KG1 (cell line): ENCODE measurements at places on chromosomes 13 and 19.
A peak's percentile ranks its signal among the peaks of the same experiment; 100 is the strongest.

- peak; percentile 30 for DNase-seq
Observed at GRCh38 chr13:39616087-39616694, 13.2 kb upstream of the LHFPL6 start.

GRCh38 chr13:71759651-71760511 is 107.1 kb downstream of the DACH1 start:
- DNase-seq: no peak

- no peak for DNase-seq
Observed at GRCh38 chr13:101988140-101988539, 413.7 kb downstream of the FGF14 start.

GRCh38 chr13:90640976-90641375 is 706.5 kb upstream of the MIR17HG start:
- DNase-seq: no peak

DNA sequence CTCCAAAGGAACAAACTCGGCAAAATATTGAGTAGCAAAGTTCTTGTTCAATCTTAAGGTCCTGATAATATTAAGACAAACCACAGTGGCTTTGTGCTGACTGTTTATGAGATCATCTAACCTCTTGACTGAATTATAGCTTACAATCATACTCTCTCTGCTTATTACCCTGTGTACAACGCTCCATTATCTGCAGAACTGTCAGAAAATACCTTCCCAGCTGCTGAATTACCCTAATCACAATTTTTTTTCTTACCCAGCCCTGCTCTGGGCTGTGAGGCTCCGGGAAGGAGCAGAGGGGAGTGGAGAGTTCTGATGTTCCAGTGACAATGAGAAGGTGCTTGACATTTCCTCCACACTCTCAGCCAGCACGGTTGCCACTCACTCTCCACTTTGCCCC is 64.8 kb downstream of the DCT start:
- DNase-seq: no peak

- no peak for DNase-seq
Observed at GRCh38 chr19:49472936-49473335, 1.1 kb upstream of the FLT3LG start.

GRCh38 chr19:8611391-8611876 is 919 bp upstream of the ADAMTS10 start:
- DNase-seq: no peak

GRCh38 chr19:3057275-3057714 is 5.0 kb downstream of the TLE5 start:
- DNase-seq: no peak

GRCh38 chr19:46886546-46887239 is 25.9 kb downstream of the ARHGAP35 start:
- no peak for DNase-seq

DNA sequence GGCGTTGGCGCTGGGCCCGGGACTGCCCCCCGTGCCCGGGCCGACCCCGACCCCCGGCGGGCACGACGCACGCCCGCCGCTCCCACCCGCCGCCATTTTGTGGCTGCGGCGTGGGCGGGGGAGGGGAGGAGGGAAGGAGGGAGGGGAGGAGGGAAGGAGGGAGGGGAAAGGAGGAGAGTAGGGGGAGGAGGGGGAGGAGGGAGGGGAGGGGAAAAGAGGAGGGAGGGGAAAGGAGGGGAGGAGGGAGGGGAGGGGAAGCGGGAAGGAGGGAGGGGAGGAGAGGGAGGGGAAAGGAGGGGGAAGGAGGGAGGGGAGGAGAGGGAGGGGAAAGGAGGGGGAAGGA is at the start of gene BTBD2:
BTBD2 (minus strand) TSS at position 107 of the 343 bp plus-strand sequence; CDS start at position 96, 11 bp downstream.
- DNase-seq: peak; percentile 5

GRCh38 chr13:44840131-44840530 is 149.1 kb downstream of the NUFIP1 start:
- no peak for DNase-seq

DNA sequence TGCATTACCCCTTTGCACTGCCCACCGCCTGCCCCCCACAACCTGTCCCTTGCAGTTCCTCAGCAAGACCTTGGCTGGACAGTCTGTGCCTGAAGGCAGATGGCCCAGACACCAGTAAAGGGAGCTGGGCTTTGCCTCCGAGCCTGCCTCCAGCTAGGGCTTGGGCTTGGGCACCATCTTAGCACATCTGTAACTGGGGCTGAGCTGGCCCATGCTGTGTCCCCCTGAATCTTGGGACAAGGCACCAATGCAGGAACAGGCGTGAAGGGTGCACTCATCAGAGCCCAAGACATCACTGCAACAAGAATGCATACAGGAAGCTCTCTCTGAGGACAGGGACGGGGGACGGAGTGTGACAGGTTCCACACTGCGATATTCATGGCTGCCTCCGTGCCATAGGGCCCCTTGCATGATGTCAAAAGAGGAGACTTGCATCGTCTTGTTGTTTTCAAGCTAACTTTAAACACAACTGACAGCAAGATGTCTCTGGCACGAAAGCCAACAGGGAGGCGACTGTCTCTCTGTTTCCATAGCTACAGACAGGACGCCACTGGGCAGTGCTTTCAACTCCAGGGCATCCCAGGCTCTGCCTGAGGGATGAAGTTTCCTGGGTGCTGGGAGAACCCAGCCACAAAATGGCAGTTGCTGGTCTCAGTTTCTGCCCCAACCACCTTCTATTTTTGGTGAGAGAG is 8.7 kb upstream of the CHST8 start:
- DNase-seq: no peak

- no peak for DNase-seq
Observed at GRCh38 chr19:13955662-13956364, 3.5 kb downstream of the DCAF15 start.

- no peak for DNase-seq
Observed at GRCh38 chr19:51716925-51717324, 6.9 kb downstream of the HAS1 start.

- DNase-seq: no peak
Observed at GRCh38 chr13:27617881-27618321, 2.4 kb downstream of the LNX2 start.

DNA sequence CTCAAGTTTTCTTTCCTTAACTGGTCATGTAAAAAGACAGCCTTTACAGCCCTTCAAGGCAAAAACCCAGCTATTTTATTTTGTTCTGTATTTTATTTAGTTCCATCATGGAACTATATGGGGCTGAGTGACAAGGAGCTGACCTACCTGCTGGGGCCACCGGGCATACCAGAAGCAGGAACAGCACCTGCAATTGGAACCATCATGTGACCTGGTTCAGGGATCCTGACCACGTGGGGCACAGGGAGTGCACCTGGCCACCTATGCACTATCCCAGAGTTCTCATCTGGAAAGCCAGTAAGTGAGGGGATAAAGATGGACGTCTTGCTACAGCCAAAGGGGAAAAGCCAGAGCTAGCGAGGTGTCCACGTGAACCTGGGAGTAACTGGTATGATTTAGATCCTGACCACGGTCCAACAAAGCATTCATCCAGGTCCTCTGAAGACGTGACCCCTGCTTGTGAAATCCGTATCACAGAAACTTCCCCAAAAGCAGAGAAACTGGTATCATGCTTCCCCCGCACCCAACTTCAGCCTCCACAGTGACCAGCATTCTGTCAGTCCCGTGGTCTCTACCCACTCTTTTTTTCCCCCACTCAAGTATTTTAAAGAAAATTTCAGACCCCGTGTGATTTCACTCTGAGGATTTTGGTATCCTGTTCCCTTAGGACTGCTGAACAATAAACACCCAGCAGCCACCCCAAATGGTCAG is 40.5 kb upstream of the SLC15A1 start:
- no peak for DNase-seq

- no peak for DNase-seq
Observed at GRCh38 chr13:45602183-45603170, 13.1 kb downstream of the ERICH6B start.

DNA sequence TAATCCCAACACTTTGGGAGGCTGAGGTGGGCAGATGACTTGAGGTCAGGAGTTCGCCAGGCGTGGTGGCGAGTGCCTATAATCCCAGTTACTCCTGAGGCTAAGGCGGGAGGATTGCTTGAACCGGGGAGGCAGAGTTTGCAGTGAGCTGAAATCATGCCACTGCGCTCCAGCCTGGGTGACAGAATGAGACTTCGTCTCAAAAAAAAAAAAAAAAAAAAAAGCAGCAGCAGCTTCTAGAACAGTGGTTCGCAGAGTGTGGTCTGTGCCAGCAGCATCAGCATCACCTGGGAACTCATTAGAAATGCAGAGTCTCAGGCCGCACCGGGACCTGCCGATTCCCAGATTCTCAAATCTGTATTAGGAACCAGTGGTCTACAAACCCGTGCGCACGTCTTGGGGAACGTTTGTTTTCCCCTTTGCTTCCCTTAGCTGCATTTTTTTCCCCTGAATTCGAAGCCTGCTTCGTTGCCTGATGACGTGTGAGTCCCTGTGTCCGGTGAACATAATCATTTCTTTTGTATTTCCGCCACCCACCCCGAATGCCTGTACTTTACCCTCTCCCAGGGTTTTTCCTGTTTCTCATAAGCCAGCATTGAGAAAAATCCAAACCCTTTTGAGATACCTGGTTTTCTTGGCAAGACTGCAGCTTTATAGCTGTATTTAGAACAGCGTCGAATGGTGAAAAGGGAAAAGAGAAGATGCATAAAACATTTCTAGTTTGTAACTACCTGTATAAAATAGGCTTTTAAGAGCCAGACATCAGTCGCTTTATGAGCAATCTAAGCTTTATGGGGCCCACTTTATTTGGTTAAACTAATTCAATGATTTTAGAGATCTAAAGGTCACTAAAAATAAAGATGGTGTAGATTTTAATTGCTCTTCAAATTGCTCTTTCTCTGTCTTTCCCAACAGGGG is 49.8 kb downstream of the BICRA start:
- DNase-seq: no peak

GRCh38 chr13:56586976-56587375 is 553.7 kb upstream of the PRR20A start:
- DNase-seq: no peak

DNA sequence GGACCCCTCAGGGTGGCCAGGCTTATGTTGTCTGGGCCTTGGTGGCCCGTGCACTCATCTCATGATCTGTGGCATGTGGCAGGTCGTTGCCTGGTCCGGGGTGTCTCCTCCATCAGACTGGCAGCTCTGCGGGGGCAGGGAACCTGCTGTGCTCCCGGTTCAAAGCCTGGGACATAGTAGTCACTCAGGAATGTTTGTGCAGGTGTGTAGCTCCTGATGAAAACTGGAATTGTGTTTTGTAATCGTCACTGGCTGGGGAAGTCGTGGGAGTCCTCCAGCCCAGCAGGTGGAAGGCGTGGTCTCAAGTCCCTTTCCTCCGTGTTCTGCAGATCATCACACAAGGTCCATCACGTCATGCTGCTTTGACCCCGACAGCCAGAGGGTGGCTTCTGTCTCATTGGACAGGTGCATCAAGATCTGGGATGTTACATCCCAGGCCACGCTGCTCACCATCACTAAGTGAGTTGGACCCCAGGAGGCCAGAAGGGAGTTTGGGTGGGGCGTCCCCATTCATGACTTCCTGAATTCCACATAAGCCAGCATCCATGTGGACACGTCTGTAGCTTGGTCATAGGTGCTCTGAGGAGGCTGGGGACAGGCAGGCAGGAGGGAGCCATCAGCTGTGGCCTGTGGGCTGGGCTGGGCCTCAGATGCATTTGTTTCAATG is 19.1 kb downstream of the WDR88 start:
- DNase-seq: no peak

DNA sequence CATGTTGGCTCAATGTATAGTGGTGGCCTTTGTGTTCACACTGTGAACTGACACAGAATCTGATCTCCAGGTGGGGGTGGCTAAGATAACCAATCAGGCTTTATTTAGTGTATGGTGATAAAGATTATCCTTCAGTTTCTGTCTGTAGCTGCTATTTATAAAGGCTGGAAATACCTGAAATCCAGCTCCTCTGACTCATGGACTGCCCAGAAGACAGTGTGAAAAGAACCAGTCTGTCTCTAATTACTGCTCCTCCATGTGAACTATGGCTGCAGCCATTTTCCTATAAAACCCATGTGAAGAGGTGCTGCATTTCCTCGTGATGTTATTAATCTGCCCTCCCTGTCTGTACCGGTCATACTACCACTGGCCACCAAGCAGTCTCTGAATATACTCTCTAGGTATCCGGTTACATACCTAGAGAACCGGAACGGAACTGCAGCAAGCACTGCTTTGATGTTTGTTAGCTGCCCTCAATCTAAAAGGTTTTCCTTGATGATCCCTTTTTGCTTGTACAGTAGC is 238.0 kb downstream of the LHFPL6 start:
- no peak for DNase-seq

DNA sequence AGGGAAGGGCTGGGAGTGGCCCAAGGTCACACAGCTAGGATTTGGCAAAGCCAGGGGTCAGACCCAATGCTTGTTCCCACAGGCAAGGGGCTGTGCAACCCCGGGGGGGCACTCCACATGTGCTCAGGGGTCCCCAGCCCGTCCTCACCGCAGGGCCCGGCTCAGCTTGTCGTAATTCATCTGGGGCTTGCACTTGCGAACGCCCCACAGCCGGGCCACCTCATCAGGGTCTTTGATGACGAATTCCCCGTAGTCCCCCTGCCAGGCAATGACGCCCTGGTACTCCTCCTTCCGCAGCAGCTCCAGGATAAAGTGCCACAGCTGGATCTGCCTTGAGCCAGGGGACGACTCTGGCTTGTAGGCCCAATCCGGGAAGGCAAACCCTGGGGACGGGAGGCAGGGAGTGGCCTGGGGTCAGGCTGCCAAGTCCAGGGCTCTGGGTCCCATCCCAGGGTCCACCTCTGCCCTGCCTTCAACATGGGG is 4.7 kb downstream of the ERF start:
- DNase-seq: no peak

- no peak for DNase-seq
Observed at GRCh38 chr19:51188227-51188559, 36.7 kb upstream of the CD33 start.
